ENCODE measurements at places on chromosomes 4 and X.

DNA sequence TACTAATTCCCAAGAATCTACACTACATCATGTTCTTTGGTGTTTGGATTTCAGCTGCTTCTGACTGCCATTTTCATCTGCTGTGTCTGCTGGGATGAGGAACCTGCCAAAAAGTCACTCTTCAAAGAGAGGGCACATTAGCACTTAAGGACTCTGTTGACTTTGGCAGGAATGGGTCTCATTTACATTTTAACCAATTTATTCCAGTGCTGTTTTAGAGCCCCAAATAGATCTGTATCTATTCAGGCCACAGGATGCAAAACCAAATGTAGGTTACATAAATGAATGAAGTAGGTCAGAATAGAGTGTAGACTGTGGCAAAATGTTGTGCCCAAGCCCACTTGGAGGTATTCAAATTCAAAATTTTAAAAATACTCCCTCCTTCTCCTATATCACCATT is 14.4 kb downstream of the TXK start:
- DNase-seq, result no peak

DNA sequence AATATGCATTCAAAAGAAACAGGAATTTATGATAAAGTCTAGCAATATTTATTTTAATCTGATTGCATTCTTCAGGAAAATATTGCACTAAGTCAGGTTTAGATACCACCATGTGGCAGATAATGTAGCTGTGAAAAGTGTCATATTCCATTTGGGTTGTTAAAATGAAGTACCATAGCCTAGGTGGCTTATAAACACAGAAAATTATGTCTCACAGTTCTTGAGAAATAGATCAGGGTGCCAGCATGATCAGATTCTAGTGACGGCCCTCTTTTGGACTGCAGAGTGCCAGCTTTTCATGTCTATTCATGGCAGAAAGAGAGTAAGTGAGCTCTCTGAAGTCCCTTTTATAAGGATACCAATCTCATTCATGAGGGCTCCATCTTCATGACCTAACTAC is 5.6 kb upstream of the ADGRL3 start:
- DNase-seq, result no peak

DNA sequence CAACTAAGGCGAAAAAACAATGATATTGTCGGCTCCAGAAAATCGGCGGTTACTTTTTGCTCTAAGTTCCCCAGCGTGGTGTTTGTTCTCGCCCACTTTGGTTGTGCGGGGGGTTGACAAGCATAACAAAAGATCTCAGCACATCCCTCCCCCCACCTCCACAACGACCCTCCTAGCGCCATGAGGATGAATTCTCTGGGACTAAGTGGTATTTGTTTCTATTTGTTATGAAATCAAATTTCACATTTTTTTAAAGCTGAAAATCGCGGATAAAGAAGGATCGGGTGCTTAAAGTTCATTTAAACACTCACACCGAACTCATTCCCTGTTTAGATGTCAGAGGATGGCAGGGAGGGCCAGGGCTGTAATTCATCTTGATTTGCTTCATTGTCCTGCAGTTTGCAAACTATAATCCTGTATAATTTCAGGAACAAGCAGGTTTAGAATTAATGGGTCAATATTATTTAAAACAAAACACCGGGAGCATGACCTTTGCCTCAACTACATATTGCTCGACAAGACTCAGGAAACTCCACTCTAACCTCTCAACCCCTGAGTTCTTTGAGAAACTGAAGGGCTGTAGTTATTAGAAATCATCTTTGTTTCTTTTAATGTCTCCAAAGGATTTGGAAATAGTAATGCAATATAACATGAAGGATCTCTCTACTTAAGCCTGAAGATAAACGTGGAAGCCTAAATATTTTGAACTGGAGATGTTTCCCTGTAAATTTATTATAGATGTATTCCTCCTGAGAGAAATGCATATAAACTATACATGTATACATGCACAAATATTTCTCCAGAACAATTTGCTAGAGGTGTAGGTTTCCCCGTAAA is 6.4 kb downstream of the PITX2 start:
- DNase-seq, result no peak

- no peak for DNase-seq
Measured at GRCh38 chr4:101356928-101357327, 9.6 kb upstream of the PPP3CA start.

DNA sequence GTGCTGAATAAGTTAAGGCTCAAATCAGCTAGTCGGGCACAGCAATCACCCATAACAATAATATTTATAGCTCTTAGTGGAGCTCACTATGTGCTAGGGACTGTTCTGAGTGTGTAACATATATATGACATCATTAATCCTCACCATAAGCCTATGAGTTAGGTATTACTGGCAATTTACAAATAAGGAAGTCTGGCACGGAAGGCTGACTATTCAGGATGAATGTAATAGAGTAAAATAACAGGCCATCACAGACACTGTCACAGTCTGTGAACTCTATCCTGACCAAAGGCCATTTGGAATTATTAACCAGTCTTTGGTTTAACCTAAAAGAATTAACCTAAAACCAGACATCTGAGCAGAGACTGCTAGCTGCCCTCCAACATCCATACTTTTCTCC is 119.3 kb downstream of the C4orf51 start:
- DNase-seq, result no peak

GRCh38 chr4:21649391-21650090 is 299.0 kb downstream of the KCNIP4 start:
- DNase-seq, result no peak

- peak; percentile 27 for DNase-seq
Measured at GRCh38 chrX:149950681-149951080, 12.4 kb upstream of the EOLA2 start.

- peak; percentile 19 for DNase-seq
Measured at GRCh38 chr4:2963966-2964471, 648 bp downstream of the GRK4 start.

DNA sequence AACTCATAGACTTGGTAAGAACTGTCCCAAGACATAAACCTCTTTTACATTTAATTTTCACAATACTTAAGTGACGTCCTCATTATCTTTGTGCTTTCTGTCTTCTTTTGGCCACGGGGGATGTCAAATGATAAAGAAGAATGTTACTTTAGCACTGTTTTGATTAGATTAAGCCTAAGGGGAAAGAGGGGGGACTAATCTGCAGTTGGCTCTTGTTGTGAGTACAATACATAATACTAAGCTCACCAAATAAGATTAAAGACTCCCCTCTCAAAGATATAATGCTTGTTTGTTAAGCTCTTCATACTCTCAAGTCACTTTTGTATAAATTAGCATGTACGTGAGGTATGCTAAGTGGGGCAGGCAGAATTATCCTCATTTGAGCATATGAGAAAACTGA is 36.5 kb downstream of the OCRL start:
- DNase-seq, result no peak

DNA sequence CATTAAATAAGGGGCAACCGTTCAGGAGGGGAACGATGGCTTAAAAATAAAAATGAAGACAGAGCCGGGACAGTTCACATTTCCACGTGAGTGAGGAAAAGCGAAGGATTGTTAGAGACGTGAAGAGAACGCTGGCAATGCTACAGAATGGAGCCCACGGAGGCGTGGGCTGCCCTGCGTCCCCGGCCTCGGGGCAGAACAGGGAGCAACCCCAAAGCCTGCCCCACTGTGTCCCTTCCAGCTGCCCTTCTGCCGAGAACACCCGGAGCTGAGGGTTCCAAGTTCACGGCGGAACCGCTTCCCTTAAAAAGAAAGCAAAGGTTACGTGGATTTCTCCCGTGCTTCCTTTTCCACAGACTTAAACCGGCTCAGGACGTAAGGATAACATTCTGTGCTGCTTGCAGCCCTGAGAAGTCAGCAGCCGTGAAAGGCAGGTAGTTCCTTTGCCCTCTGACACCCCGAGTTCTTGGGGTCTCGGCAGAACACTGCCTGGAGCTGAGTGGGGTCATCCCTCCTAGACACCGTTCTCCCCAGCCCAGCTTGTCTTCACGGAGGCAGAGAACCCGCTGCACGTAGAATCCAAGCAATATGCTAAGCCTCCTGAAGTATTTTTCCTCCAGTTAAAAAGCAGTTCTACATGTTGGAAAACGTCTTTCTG is 14.2 kb downstream of the DHRSX start:
- DNase-seq, result no peak

Measured in neural progenitor cell (in vitro differentiated cells).